Activated CD4-positive, alpha-beta memory T cell treated with anti-CD3 and anti-CD28 coated beads for 36 hours (primary cell): ENCODE measurements at places on chromosomes 3 and 15. TPM values are rescaled to one million over a fixed set of nuclear protein-coding genes. Genes with fewer than 3 reads are reported as not detected.

The PPP1R14D gene
- total RNA-seq: not detected

- DNase-seq: no peak
Observed at GRCh38 chr3:174132006-174132405, 727.1 kb upstream of the NAALADL2 start.

DNA sequence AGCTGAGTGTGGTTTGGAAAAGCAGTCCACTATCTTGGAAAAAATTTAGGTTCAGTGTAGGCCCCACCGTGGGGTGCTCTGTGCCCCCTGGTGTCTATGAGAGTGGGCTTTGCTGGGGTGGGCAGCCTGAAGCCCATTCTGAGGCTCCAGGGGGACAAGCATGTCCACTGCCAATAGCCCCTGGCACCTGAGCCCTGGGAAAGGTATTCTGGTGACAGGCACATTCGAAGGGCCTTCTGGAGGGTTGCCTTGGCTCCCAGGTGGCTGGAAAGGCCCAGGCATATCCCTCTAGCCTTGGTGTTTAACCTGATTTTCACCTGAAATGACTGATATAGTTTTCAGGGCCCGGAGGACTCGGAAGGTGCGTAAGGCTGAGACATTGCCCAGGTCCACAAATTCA, 36.1 kb downstream of the SCN5A start:
- no peak for DNase-seq

DNA sequence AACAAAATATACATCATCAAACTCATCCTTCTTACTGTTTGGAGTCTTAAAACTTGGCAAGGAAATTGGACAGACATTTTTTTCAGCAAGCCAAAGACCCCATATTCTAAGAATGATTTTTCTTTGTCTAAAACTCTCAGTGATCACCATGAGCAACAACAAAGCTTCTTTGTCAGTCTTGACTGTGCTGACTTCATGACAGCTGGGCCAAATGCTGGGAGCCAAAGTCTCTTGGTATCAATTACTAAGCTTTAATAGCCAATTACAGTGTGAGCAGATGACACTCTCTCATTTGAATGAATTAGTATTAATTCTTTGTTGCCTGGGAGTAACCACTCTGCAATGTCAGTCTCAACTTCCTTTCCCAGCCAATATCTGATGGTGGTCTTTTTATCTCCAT, 48.1 kb upstream of the GK5 start:
- no peak for DNase-seq

- DNase-seq: no peak
Observed at GRCh38 chr15:25807063-25807462, 56.1 kb downstream of the ATP10A start.

DNA sequence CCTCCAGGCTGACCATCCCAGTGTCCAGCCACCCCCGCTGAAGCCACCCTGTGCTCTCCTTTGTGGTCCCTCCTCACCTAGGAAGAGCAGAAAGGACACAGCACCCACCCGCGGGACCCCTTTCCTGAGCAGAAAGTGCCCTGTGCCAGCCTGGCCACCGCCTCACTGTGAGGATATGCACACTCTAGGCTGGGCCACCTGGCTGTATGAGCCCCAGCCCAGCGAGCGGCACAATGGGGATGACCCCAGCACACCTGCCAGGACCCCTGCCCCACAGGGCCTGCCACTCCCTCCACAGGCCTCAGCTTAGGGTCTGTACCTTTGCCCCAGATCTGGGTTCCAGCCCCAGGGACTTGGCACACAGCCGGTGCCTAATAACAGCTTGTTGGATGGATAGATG, 47.9 kb upstream of the FURIN start:
- DNase-seq: no peak

DNA sequence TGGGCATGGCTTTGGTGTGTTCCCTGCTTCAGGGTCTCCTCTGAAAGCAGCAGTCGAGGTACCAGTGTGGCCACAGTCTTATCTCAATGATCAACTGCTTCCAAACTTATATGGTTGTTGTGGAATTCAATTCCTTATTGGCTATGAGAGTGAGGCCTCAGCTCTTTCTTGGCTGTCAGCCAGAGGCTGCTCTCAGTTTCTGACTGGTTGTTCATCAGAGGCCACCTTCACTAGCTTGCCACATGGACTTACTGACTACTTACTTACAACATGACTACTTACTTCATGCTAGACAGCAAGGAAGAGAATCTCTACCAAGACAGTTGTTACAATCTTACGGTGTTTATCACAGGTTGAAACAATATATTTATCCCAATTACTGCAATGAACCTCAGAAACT, 789.2 kb downstream of the DIPK2A start:
- no peak for DNase-seq

The LRRK1 gene
- 0.41 TPM for total RNA-seq

DNA sequence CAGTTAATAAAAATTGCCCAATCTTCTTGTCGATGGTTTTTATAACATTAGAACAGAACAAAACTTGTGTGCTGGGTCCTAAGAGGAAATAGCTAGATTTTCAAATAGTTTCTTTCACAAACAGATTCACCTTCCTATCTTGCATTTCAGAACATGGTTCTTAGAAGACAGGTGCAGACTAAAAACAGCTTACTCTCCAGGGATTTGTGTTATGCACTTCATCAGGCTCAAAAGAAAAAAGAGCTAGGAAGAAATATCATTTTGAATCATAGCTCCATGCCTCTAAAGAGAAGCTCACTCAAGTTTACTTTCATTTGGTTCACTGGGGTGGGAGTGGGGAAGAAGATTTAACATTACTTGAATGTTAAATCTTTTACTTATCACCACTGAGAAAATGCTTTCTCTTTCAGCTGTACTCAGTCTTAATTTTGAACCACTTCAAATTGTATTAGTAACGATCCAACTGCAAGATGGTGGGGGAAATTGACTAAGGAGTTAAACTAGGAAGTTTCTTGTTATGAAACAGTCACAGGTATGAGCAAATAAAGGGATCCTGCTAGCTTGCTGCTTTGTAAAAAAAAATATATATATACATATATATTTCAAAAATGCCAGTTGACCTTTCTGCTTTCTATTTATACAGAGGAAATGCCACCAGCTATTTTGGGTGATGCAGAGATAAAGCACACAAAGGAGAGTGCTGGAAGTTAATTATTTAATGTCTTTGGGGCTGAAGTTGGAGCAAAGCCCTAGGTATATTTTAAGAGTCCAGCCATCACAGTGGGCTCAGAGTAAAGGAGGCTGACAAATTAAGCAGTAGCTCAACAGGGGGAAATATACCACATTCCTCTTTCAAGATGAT, 28.3 kb upstream of the NUDT16 start:
- no peak for DNase-seq

DNA sequence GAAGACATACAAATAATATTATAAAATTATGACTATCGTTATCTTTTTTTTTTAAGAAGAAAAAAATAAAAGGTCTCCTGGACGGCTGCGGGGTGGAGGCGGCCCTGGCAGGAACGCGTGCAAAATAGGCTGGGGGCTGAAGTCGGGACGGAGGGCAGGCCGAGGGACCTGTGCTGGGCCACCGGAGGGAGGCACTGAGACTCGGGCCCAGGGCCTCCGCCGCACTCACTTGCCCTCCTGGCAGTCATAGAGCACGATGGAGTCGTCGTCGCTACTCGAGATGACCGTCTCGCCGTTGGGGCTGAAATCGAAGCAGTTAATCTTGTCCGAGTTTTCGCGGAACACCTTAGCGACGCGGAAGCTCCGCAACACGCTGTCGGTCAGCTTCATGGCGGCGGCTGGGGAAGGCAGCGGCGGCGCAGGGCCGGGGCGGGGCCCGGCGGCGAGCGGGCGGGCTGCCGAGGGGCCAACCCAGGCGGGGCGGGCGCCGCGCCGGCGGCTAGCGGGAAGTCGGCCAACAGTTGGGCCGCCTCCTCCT, 408 bp downstream of the WDR82 start:
- peak; percentile 74 for DNase-seq

- no peak for DNase-seq
Observed at GRCh38 chr3:195839260-195840010, 27.7 kb upstream of the MUC4 start.

DNA sequence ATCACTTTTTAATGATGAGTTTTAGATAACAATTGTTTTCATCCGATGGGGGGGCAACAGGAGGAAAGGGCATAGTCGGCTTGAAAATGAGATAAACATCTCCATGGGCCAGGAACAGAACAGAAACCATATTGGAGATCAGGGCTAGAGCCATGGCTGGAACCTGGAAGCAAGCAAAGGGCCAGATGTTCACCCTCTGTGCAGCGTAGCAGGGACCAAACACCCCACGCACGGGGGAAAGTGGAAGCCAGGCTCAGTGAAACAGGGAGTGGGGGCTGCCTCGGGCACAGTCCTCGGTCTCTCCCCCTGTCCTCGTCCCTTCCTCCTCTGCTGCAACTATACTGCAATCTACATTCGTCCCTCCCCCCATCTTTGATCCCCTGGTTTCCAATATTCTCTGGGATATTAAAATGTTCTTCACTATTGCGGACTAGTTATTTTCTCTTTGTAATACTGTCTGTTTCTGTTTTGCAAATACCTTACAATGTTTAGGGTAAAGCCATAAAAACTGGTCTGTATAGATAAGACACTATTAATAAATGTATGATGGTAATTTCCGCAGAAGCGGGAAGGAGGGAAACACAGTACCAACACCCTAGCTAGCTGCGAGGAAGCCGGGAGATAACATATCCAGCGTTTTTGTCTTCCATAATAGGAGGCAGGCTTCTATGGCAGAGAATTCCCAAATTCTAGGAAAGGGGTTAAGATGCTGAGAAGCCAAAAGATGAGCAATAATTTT, 121.5 kb downstream of the XXYLT1 start:
- DNase-seq: no peak

GRCh38 chr3:128488636-128488990, 4.4 kb downstream of the GATA2 start:
- DNase-seq: peak; percentile 30
